Mesenteric fat pad (tissue), 1 donor: ENCODE measurements at places on chromosomes 3 and 15.

- DNase-seq = no peak
Observed at GRCh38 chr15:24957691-24958090, 2.9 kb downstream of the SNRPN start.

GRCh38 chr15:61828008-61828407 is 232.2 kb downstream of the VPS13C start:
- no peak for DNase-seq

DNA sequence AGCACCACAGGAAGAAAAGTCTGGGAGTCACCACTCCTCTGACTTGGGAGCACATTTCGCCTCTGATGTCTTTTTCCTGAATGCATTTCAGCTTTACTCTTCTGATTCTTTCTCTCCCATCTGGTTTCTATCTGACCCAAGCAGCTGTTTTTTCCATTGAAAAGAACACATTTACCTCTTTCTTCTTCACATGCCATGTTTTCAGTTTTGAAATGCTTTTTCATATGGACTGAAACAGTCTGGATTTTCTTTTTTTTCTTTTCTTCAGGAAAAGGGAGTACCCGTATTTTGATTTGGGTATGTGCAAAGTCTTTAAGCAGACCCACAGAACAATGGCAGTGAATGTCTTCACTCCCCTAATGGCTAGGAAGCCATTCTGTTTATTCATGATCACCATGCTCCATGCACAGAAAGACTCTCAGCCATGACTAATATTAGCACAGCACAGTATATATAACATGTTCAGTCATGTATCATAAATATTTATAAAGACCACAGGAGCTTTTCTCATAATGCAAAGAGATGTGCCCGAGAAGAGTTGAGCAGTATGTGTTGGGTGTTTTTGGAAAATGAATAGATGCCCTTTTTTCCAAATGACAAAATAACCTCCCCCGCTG is 82.7 kb upstream of the LRIG1 start:
- no peak for DNase-seq

- DNase-seq = no peak
Observed at GRCh38 chr3:61162965-61163364, 88.3 kb downstream of the FHIT start.

DNA sequence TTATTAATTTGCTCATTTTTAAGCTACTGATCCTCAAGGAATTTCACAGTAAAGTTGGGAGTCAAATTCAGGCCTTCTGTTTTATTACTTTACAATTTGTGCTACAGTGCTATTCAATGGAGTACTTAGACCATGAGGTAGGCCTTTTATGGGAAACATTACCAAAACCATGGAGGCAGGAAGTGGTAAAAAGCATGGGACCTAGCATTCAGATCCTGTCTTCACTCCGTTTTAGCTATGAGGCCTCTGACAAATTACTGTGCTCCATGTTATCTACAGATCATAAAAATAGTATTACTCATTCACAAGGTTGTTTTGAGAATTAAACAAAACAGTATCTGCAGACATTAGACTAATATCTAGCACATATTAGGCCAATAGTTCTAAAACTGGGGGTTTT is 140.6 kb upstream of the SLITRK3 start:
- DNase-seq = no peak
